ENCODE measurements at places on chromosomes 3 and 15. TPM values are rescaled to one million over a fixed set of nuclear protein-coding genes. Genes with fewer than 3 reads are reported as not detected.

Gene SLC30A4
- 7.1 TPM for polyA plus RNA-seq

Gene GOLGA8T
- polyA plus RNA-seq: not detected

Gene HAUS2
- 76.0 TPM for polyA plus RNA-seq

Gene MYH15
- polyA plus RNA-seq: 0.71 TPM

Gene CTXN2
- 0.69 TPM for polyA plus RNA-seq

Gene RBM15B
- polyA plus RNA-seq: 24.1 TPM

Data from neural cell (in vitro differentiated cells).